Activated T-helper 1 cell treated with anti-CD3 and anti-CD28 coated beads, Interleukin-2, amount 50 U/mL, for 16 hours (primary cell): ENCODE measurements at places on chromosomes 12 and 14.
A peak's percentile ranks its signal among the peaks of the same experiment; 100 is the strongest.

DNA sequence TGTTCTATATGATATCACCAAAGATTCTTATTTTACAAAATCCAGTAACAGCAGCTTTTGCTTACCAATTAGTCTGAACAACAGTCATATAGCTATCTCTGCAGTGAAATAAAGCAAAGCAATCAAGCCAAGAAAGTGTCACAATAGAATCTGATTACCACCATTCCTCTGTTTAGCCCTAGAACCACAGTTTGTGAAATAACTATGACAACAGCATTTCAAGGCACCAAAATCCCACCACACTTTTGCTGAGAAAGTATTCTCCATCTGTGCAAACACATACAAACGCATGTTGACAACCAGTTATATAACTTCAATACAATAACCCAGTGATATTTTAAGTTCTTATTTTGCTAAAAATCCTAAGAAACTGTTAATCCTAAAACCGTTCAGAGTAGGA is 7.4 kb downstream of the PPP1R13B start:
- DNase-seq = no peak

DNA sequence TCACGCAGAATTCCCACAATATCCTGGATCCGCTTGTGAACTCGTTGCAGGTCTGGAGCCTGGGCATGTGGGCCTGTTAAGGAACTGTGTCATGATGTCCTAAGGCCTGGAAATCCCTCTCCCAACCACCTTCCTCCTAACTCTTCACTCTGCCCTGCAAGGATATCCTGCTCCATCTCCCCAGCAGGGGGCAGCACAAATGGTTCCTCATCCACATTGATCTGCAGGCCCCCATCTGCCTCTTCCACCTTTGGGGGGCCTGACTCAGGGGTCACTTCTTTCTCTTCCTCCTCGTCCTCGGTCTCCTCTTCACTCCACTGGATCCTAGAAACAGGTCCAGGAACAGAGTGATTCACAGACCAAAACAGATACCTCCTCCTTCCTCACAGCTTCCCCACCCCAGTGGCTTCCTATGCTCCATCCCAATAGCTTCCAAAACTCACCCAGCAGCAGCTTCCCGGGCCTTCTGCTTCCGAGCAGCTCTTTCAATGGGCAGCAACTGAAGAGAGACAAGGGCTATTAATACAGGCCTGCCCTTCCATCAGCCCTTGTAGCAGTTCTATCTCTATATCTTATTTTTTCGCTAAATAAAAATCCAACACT is 4.5 kb downstream of the NOP2 start:
- peak; percentile 47 for DNase-seq

- DNase-seq = no peak
Measured at GRCh38 chr14:58106446-58106845, 45.6 kb downstream of the ARMH4 start.

DNA sequence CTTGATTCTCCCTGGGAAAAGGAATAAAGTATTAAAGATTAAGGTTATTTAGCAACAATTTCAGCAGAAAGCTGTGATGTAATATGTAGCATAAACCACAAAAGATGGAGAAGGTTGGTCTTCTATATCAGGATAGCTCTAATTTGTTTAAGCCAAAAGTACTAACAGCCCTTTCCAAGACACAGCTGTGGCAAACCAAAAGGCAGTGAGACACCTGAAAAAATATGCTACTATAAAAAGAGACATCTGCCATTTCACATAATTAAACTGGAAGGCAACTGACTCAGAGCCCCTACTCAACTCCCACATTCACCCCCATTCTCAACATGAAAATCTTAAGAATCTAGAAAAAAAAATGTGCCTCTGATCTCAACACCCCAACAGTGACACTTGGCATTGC is 390.2 kb upstream of the PRICKLE1 start:
- no peak for DNase-seq

DNA sequence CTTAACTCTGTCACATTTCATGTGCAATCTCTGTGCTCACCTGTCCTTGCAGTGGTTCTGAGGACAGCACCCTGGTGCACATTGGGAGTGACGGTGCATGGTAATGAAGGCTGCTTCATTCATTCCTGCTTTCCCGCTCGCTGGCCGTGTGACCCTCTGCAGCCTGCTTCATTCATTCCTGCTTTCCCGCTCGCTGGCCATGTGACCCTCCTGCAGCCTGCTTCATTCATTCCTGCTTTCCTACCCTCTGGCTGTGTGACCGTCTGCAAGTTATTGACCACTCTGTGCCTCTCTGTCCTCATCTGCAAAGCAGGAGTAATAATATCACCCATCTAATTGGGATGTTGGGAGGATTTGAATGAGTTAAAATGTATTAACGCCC is 189.1 kb upstream of the TMEM132C start:
- DNase-seq = no peak

GRCh38 chr14:76473481-76474263 is 97.7 kb downstream of the ESRRB start:
- DNase-seq = no peak

DNA sequence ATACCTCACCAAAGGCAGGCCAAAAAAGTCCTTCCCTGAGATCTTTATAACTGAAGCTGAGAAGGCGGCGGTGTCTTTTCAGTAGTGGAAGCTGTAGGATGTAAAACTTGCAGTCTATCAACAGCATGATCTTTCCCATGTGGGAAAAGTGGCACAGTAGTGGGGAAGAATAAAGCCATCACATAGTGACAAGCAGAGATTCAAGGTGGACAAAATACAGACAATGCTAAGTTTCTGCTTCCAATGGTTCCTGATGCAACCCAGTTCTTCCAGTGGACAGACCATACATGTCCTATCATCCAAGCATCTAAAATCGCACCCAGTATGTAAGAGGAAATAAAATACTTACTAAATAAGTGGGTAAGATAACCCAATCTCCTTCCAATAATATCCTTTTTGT is 4.1 kb downstream of the RPS6KA5 start:
- DNase-seq = no peak

DNA sequence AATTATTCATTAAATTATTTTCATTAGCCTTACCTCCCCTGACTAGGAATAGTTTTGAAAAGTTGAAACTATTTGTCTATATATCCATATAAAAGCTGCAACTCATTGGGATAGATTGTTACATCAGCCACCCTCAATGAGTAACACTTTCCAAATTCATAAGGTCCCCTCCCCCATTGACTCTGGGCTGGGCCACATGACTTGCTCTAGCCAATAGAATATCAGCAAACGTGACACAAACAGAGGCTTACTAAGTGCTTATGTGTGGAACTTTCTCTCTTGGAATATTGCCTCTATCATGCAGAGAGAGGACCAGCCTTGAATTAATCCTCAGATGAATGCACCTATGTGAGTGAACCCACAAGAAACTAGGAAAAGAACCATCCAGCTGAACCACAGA is 213.7 kb downstream of the CCDC59 start:
- no peak for DNase-seq

DNA sequence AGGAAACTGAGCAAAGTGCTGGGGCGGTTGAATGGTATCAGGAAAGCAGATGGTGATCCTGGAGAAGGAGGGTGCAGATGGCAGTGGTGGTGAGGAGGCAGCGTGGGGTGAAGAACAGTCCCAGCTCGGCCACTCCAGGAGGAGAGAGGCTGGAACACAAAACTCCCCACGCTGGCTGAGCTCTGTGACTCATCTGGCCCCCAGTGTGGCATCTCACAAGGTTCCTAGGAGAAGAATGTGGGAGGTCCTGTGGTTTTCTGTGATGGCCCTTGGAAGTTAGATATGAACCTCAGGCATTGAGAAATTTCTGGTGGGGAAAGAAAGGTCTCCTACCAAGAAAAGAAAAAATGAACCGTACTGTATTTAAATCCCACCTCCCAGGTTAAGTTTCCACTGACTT is 8.0 kb upstream of the NRXN3 start:
- DNase-seq = no peak

- DNase-seq = no peak
Measured at GRCh38 chr12:109880938-109881337, 597 bp upstream of the GLTP start.

DNA sequence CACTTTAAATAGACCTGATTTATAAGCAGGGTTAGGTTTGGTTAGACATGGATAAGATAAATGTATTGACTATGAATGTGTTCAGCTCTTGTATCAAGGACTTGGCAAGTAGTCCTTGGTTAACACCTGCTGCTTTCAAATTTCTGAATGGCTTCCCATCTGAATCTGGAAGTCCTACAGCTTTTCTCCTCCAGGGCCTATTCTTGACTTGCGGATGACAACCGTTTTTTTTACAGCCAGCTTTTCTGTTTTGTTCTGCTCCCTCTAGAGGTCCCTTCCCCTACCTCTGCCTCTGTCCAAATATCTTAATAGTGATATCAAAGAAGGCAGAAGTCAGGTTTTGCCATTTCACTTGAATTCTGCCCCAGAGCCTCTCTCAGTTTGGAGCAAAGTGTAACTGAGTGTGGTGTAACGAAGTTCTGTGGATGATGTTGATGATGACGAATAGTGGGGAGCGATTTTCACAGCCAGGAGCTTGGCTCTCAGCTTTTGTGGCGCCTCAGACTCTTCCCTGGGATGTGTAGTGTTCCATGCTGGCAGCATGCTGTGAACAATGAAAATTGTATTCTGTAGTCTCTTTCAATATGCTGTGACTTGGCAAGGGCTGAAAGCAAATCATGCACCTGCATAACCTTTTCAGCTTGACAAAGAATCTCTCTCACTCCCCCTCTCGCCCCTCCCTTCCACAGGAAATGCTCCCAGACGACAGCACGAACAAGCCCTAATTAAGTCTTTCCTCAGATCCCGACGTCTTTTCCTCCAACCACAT is 5.0 kb upstream of the SLC4A8 start:
- DNase-seq = no peak

- DNase-seq = no peak
Measured at GRCh38 chr12:108629151-108629550, 4.5 kb downstream of the SELPLG start.

DNA sequence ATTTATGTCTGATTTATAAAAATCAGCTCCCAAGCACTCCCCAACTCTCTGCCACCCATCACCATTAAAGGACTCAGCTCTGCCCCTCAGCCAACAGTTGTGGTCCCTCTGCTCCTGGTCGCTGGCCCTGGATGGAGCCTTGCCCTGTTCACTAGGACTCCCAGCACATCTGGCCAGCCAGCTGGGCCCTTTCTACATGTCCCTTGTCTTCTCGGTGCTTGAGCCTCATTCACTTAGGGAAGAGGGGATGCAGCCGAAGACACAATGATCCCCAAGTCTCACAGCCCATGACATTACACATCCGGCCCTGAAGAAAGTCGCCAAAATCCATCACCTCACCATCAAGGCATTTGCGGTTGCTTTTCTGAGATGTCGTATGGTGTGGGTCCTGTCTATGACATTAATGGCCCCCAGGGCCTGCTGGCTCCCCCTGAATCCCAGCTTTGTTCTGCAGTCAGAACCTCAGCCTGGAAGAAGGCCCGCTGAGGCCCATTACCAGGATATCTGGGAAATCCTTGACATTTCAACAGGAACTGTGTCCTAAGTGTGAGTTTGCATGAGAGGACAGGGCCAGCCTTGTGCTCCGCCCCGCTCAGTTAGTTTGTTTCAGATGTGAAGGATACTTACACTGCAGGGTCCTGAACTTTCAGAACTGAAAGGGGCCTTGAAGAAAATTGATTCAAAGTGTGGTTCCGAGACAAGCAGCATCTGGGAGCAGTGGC is 19.1 kb downstream of the TSPAN11 start:
- no peak for DNase-seq

- no peak for DNase-seq
Measured at GRCh38 chr12:88717188-88717587, 136.9 kb upstream of the KITLG start.

- DNase-seq = no peak
Measured at GRCh38 chr12:10042167-10042566, 11.7 kb downstream of the CLEC9A start.

GRCh38 chr14:71588028-71588427 is 344.2 kb upstream of the RGS6 start:
- no peak for DNase-seq

DNA sequence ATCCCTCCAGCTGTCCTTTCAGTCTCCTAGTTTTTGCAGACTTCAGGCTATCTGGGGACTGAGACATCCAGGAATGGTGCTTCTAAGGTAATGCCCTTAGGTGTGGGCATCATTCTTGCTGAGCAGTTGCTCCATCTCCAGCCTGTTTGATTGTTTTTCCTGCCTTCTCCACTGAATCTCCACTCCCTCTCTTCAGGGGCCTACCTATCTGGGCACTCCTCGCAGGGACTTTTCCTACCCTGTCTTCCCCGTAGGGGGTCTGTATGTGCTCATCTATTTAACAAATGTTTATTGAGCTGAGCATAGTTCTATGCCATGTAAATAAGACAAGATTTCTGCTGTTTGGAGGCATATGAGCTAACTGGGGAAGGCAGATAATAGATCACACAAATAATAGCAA is 2.5 kb downstream of the FITM1 start:
- DNase-seq = no peak

DNA sequence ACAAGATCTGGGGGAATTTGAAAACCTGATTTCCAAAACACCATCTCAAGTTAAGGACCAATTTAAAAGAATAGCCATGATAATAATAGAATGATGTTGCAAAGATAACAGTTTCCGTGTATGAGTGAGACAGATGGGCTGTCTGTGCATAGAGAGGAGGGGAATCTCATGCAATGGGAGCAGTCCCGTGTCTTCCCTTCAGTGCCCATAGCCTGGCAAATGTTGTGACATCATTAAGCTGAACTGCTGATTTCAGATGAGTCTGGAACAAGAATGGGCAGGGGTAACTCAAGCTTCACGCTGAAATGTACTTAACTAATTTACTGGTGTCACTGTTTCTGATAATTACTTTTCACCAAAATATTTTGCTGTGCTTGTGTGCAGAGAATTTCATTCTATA is 454.0 kb downstream of the FOXG1 start:
- no peak for DNase-seq

GRCh38 chr12:57343703-57344378 is 87.0 kb downstream of the R3HDM2 start:
- no peak for DNase-seq

GRCh38 chr12:66247741-66248140 is 54.6 kb upstream of the HELB start:
- DNase-seq = no peak

- DNase-seq = no peak
Measured at GRCh38 chr12:104605685-104606084, 148.9 kb downstream of the CHST11 start.

GRCh38 chr12:57483466-57483865 is 3.8 kb upstream of the ARHGAP9 start:
- DNase-seq = no peak

DNA sequence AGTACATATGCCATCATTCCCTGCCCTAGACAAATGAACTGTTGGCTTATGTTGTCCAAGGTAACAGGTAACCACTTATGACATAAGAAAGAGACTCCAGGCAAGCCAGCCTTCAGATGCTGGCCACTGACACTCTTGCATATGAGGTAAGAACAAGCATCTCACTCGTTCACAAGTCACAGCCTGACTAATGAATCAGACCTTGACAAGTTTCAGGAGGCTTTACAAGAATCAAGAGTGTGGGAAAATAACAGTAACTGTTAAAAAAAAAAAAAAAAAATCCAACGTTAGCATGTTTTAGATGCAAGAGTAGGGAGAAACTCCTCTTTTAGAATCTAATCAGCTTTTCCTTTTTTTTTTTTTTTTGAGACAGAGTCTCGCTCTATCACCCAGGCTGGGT is 40.7 kb downstream of the ZFYVE1 start:
- DNase-seq = no peak
